GM10248 (cell line): ENCODE measurements at places on chromosomes 6 and 20.

DNA sequence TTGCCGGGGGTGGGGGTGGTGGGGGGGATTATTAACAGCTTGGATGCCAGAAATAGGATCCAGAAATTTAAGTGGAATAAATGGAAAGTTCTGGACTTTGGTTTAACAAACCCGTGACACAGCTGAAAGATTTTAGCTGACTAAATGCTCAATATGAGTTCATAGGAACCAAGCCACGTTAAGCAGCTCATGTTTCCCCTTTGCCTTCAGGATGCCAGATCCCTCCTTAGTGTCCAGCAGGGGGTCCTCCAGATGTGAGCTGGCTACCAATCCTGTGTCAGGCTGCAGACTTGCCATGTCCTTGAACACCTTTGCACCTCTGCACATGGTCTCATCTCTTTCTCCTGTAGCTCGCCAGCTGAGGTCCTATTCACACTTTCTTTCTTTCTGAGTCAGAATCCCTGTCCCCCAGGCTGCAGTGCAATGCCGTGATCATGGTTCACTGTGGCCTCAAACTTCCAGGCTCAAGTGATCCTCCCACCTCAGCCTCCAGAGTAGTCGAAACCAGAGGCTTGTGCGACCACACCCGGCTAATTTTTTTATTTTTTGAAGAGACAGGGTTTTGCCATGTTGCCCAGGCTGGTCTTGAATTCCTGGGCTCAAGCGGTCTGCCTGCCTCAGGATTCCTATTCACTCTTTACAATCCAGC, 133.3 kb upstream of the ARMC2 start:
- DNase-seq, result no peak

GRCh38 chr20:46690219-46691106, 1.2 kb upstream of the TP53RK start:
- no peak for DNase-seq

GRCh38 chr6:72975352-72975752, 249.9 kb downstream of the KHDC1L start:
- DNase-seq, result no peak

GRCh38 chr6:16754876-16755275, 6.4 kb downstream of the ATXN1 start:
- DNase-seq, result no peak

GRCh38 chr6:145903356-145904102, 60.6 kb downstream of the SHPRH start:
- no peak for DNase-seq

DNA sequence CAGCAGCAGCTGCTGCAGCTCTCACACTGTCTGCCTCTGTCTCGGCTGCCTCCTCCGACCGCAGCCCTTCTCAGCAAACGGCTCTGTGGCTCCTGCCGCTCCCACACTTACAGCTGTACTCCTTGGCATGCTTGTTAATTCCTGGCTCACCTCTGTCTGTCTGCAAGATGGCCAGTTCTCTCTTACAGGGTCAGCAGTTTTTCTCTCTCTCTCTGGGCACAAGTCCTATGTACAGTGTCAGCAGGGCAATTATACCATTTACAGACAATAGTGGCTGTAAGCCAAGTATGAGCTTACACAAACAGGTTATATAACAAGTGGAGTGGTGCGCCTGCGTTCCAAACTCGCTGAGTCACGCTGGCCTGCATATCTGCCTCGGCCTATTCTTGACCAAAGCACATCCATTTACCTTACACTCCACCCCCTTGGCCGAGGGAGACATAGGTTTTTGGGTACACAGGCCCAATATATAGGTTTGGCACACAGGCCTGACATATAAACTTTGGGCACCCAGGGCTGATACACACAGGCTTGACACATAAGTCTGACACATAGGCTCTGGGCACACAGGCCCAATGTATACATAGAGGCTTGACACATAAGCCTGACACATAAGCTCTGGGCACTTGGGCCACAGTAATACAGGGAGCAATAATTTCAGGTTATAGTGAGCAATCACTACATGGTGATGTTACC, 4.4 kb downstream of the ZKSCAN3 start:
- DNase-seq, result no peak

DNA sequence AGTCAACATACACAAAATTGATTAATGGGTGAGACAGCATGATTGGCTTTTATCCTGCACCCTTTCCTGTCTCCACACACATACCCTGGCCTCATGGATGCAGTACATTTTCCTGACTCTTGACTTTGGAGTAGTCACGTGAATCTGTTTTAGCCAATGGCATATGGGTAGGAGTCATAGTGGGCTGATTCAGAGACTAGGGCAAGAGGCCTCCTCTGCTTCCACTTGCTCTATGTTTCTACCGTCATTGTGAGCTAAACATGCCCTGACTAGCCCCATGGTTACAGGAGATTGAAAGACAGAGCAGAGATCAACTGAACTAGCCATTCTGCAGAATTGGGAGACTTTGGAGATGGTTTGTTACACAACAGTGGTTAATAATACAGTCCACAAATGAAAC, 850.0 kb downstream of the DHX35 start:
- DNase-seq, result no peak

GRCh38 chr20:25389858-25390537, 637 bp downstream of the ABHD12 start:
- peak; percentile 63 for DNase-seq

- peak; percentile 50 for DNase-seq
Observed at GRCh38 chr20:58627212-58628072, 23.6 kb upstream of the STX16 start.
